ENCODE measurements at places on chromosomes 1 and 21.
A peak's percentile ranks its signal among the peaks of the same experiment; 100 is the strongest.

DNA sequence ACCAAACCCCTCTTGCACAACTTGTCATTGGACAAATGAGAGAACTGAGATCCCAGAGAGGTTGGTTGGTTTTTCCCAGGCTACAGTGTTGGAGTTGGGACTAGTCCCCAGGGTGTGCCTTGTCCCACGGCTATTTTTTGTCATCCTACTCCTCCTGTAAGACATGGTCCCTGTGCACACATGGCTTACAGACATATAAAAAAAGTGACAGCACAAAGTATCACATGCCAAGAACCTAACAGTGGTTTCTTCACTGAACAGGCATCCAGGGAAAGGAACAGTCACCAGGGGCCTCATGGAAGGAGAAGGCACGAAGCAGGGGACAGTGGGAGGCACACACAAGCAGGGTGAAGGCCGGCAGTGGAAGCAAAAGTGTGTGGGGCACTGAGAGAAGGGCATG, 36.5 kb downstream of the SERBP1 start:
- peaks cover 6% of the 10 kb centered on the region for H3K4me1 ChIP-seq
- DNase-seq, result no peak
- H3K36me3 ChIP-seq, result peaks cover 10% of the 10 kb centered on the region
- H3K27me3 ChIP-seq, result no peaks in the 10 kb centered on the region
- H3K27ac ChIP-seq, result no peak overlapping the region

DNA sequence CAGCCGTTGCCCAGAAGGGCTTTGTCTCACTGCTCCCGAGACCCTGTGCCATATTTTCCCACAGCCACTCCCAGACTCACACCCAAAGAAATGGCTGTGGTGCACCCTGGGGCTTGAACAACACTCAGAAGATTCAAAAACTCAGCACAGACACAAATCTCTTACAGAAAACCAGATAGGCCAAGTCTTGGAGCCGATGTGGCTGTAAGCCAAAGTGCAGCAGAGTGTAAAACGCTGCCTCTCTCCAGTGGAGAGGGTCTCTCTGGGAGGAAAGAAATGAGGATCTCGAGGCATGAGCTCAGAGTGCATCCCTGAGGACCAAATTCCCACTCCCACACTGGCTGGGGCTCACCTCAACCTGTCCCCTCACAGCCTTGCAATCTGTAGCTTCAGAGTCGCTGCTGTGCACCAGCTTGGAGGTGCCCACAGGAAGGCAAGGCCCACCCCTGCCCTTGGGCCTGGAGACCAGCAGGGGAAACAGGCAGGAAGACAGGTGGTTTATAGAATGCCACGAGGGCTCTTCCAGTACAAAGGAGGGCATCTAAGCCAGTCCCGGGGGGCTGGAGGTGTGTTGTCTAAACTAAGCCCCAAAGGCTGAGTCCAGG, 171.3 kb upstream of the AJAP1 start:
- DNase-seq, result no peak
- no peaks in the 10 kb centered on the region for H3K4me1 ChIP-seq
- no peaks in the 10 kb centered on the region for H3K36me3 ChIP-seq
- no peak overlapping the region for H3K27ac ChIP-seq

GRCh38 chr1:183480971-183481441, 8.7 kb downstream of the SMG7 start:
- no peak for DNase-seq
- no peaks in the 10 kb centered on the region for H3K36me3 ChIP-seq
- no peak overlapping the region for H3K27ac ChIP-seq
- no peaks in the 10 kb centered on the region for H3K27me3 ChIP-seq
- no peak overlapping the region for H3K4me3 ChIP-seq

DNA sequence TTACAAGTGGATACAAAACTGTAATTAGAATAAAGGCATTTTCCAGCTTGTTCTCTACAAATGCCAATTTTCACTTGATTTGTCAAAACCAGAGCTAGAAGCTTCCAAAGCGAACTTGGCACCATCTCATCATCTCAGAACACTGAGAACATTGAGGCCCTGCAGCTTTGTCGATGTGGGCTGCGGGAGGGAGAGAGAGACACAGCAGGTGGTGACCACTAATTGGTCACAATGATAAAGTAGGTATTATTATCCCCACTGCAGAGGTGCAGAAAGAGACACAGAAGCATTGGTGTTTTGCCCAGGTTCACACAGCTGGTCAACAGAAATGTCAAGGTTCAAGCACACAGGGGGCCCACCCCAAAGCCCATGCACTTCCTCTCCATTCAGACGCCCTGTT, 72.2 kb upstream of the KRTAP19-8 start:
- H3K4me3 ChIP-seq, result no peak overlapping the region
- no peak overlapping the region for H3K27ac ChIP-seq
- no peaks in the 10 kb centered on the region for H3K4me1 ChIP-seq
- no peak for DNase-seq
- H3K36me3 ChIP-seq, result peaks cover 5% of the 10 kb centered on the region

- no peaks in the 10 kb centered on the region for H3K36me3 ChIP-seq
- H3K4me1 ChIP-seq, result peaks cover 4% of the 10 kb centered on the region
- H3K27me3 ChIP-seq, result no peaks in the 10 kb centered on the region
- DNase-seq, result peak; percentile 49
- no peak overlapping the region for H3K4me3 ChIP-seq
- H3K27ac ChIP-seq, result no peak overlapping the region
Observed at GRCh38 chr1:24704411-24705259, 40.6 kb upstream of the CLIC4 start.

- no peaks in the 10 kb centered on the region for H3K27me3 ChIP-seq
- no peak overlapping the region for H3K4me3 ChIP-seq
- no peak overlapping the region for H3K27ac ChIP-seq
- no peak for DNase-seq
- no peaks in the 10 kb centered on the region for H3K4me1 ChIP-seq
- H3K36me3 ChIP-seq, result peaks cover 15% of the 10 kb centered on the region
Observed at GRCh38 chr1:27760426-27760825, 12.6 kb upstream of the STX12 start.

- no peaks in the 10 kb centered on the region for H3K36me3 ChIP-seq
- no peaks in the 10 kb centered on the region for H3K4me1 ChIP-seq
- no peak overlapping the region for H3K4me3 ChIP-seq
- no peaks in the 10 kb centered on the region for H3K27me3 ChIP-seq
Observed at GRCh38 chr21:25186273-25186672, 421.0 kb downstream of the MRPL39 start.

- H3K4me1 ChIP-seq, result no peaks in the 10 kb centered on the region
- H3K36me3 ChIP-seq, result no peaks in the 10 kb centered on the region
- peak; percentile 20 for DNase-seq
Observed at GRCh38 chr1:4601941-4602340, 52.5 kb upstream of the AJAP1 start.

GRCh38 chr1:24557711-24558131, 1.8 kb downstream of the NCMAP start:
- no peak overlapping the region for H3K27ac ChIP-seq
- no peak for DNase-seq
- H3K36me3 ChIP-seq, result no peaks in the 10 kb centered on the region
- no peak overlapping the region for H3K4me3 ChIP-seq
- H3K4me1 ChIP-seq, result no peaks in the 10 kb centered on the region

DNA sequence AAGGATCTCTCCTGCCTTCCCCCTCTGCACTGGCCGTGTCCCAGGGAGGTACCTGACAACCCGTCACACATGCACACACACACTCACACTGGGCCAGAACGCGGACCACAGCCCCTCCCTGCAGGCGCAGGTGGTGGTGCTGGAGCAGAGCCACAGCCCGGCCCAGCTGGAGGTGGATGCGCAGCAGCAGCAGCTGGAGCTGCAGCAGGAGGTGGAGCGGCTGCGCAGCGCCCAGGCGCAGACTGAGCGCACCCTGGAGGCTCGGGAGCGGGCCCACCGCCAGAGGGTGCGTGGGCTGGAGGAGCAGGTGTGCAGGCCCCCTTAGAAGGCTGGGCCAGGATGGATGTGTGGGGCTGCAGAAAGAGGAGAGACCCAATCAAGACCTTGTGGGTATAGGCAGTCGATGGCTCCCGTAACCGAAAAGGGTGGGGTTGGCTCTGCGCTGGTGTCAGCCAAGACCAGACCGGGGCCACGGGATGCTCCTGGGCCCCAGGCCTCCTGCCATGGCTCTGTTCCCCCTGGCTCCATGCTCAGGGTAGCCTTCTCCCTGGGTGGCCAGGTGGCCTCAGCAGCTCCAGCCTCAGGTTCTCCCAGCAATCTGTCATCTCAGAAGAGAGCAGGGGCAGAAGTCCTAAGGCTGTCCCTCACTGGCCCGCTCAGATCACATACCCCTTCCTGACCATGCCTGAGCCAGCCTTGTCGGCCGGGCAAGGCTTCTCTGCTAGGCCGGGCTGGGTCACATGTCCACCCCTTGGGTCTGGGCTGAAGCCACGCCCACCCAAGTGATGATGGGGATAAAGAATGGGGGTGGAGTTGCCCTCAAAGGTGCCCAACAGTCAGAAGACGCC, 8.9 kb downstream of the MFAP2 start:
- H3K4me1 ChIP-seq, result no peaks in the 10 kb centered on the region
- H3K27ac ChIP-seq, result no peak overlapping the region
- no peak overlapping the region for H3K4me3 ChIP-seq
- peak; percentile 75 for DNase-seq

- no peak overlapping the region for H3K27ac ChIP-seq
- H3K36me3 ChIP-seq, result no peaks in the 10 kb centered on the region
- no peak overlapping the region for H3K4me3 ChIP-seq
- H3K4me1 ChIP-seq, result no peaks in the 10 kb centered on the region
Observed at GRCh38 chr1:240575981-240576662, 35.8 kb downstream of the GREM2 start.

DNA sequence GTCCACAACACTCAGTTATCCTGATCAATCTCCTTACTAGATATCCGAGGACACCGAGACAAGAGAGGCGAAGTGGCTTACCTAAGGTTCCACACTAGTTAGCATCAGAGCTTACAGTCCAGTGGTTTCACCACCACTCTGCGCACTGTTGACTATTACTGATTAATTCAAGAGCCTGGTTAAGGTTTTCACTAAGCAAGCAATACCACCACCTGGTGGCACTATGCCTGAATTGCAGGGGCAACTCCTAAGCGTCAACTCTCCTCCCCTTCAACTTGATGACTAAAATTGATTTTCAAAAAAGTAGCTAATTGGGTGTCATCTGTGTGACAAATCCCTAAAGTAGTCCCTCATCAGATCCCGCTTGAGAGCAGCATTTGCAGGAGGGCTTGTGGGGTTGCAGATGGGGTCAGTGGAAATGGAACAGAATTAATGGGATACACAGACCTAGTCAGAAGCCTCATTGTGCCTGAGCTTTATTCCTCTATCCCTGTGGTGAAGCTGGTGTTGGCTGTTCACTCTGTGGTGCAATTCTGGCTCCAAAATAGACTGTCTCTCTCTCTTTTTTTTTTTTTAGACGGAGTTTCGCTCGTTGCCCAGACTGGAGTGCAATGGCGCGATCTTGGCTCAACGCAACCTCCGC, 9.1 kb downstream of the TTC22 start:
- no peak overlapping the region for H3K4me3 ChIP-seq
- peak; percentile 65 for DNase-seq
- no peak overlapping the region for H3K27ac ChIP-seq

DNA sequence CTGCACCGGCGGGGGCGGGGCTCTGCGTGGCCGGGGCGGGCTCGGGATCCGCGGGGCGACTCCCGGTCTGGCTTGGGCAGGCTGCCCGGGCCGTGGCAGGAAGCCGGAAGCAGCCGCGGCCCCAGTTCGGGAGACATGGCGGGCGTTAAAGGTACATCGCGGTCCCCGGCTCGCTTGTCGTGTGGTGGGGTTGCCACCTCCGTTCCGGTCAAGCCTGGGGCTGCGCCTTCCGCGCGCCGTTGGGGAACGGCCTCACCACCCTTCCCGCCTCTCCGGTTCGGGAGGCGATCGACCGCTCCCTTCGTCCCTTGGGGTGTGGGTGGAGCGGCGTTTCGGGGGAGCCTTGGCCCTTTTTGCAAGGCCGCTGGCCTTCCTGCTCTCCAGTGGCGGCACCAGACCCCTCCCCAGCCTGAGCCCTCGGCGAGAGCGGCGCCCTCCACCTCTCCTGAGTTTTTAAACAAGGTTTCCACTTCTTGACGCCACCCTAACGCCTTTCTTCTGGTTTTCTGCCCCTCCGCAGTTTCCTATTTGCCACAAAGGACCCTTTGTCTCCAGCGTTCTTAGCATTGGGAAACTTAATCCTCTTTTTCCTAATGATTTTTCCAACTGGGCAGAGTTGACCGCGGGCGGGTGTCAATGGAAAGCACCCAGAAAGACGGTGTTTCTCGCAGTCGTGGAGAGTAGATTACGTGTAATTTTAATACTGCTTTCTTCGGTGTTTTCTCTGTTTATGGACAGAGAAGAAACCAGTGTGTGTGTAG, at the start of the genes LEPR and LEPROT:
Gene LEPR, plus strand, starts transcription at position 79 of the 761 bp plus-strand sequence. CDS start 144,898 bp downstream, outside the sequence.
Gene LEPROT, plus strand, starts transcription at position 79 of the 761 bp plus-strand sequence. Its CDS starts 57 bp downstream, at position 136.
- peaks cover 7% of the 10 kb centered on the region for H3K4me1 ChIP-seq
- peak within 1 kb of the TSS; percentile 43 for H3K27ac ChIP-seq
- H3K27me3 ChIP-seq, result no peaks in the 10 kb centered on the region

GRCh38 chr1:45859221-45859620, 55.8 kb downstream of the MAST2 start:
- H3K27me3 ChIP-seq, result no peaks in the 10 kb centered on the region
- no peak overlapping the region for H3K4me3 ChIP-seq
- H3K36me3 ChIP-seq, result peaks cover 5% of the 10 kb centered on the region
- no peaks in the 10 kb centered on the region for H3K4me1 ChIP-seq
- H3K27ac ChIP-seq, result no peak overlapping the region
- no peak for DNase-seq

GRCh38 chr1:160534823-160535605, 12.0 kb upstream of the SLAMF6 start:
- no peak overlapping the region for H3K4me3 ChIP-seq
- no peak overlapping the region for H3K27ac ChIP-seq
- H3K36me3 ChIP-seq, result peaks cover 12% of the 10 kb centered on the region
- H3K27me3 ChIP-seq, result no peaks in the 10 kb centered on the region
- no peak for DNase-seq

DNA sequence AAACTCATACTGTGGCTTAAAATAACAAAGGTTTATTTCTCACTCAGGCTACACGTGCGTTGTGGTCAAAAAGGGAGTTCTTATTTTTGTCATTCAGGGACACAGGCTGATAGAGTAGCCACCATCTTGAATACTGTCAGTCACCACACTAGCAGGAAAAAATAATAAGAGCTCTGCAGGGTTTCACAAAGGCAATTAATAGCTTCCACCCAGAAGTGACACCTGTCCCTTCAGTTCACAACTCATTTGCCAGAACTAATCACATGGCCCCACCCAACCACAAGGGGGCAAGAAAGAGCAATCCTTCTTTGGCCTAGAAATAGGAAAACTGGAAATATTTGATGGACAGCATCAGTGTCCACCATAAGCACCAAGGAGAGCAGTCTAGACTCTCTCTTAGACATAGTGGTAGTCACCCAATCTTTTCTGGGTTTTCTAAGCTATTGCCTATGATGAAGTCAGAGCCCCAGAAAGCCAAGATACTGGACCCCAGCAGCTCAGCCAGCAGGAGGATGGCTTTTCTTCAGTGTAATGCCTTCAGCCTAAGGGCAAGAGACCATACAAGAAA, 8.2 kb downstream of the HAPLN2 start:
- no peaks in the 10 kb centered on the region for H3K4me1 ChIP-seq
- no peak overlapping the region for H3K27ac ChIP-seq
- no peaks in the 10 kb centered on the region for H3K36me3 ChIP-seq
- peaks cover 21% of the 10 kb centered on the region for H3K27me3 ChIP-seq

All from H9 (cell line).